ENCODE measurements at places on chromosomes 2 and 18. TPM values are rescaled to one million over a fixed set of nuclear protein-coding genes. Genes with fewer than 3 reads are reported as not detected.
A peak's percentile ranks its signal among the peaks of the same experiment; 100 is the strongest.

Gene INPP4A
- total RNA-seq = 135 TPM

Gene FNDC4
- total RNA-seq = 0.13 TPM

Gene IL1RL2
- total RNA-seq = not detected

Gene EMX1
- not detected for total RNA-seq

GRCh38 chr2:65800998-65801397, 368.6 kb upstream of the SPRED2 start:
- DNase-seq = no peak
- no peak overlapping the region for H3K27ac ChIP-seq
- no peaks in the 10 kb centered on the region for H3K36me3 ChIP-seq
- H3K4me1 ChIP-seq = no peaks in the 10 kb centered on the region
- H3K27me3 ChIP-seq = no peaks in the 10 kb centered on the region
- no peak overlapping the region for H3K4me3 ChIP-seq

GRCh38 chr2:241815477-241816430, 6.8 kb downstream of the NEU4 start:
- no peak overlapping the region for H3K27ac ChIP-seq
- H3K4me3 ChIP-seq = no peak overlapping the region
- no peak for DNase-seq
- no peaks in the 10 kb centered on the region for H3K36me3 ChIP-seq
- H3K27me3 ChIP-seq = no peaks in the 10 kb centered on the region
- H3K4me1 ChIP-seq = no peaks in the 10 kb centered on the region

DNA sequence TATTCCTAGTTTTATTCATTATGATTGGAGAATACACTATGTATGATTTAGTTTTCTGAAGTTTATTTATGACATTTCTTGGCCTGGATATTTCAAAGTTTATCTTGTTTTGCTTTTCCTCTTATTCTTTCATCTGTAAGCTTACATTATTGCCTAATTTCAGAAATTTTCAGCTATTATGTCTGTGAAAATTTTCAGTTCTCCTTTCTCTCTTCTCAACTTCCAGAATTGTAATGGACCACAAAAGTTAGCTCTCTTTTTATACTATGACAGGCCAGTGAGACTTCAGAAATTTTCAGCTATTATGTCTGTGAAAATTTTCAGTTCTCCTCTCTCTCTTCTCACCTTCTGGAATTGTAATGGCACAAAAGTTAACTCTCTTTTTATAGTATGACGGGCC, 97.2 kb upstream of the SCN7A start:
- no peaks in the 10 kb centered on the region for H3K4me1 ChIP-seq
- no peak overlapping the region for H3K27ac ChIP-seq
- no peaks in the 10 kb centered on the region for H3K27me3 ChIP-seq
- H3K36me3 ChIP-seq = no peaks in the 10 kb centered on the region
- H3K4me3 ChIP-seq = no peak overlapping the region

DNA sequence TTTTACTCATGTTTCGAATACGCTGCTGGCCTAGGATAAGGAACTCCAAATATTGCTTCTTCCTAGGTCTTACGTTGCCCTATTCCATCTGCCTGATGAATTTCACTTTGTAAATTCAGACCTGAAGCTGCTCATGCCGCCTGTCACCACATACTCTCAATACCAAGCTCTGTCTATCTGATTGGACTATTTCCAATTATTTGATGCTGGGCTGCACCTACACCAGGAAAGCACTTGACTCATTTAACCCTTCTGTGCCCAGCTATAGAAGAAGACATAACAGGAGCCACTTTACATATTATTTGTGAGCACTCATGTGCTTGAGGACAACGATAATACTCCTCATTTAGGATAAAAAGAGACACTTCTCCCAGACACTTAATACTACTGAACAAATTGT, 1293.9 kb upstream of the LRRTM1 start:
- no peak overlapping the region for H3K4me3 ChIP-seq
- no peak for DNase-seq
- H3K36me3 ChIP-seq = no peaks in the 10 kb centered on the region
- no peaks in the 10 kb centered on the region for H3K27me3 ChIP-seq
- no peak overlapping the region for H3K27ac ChIP-seq

- DNase-seq = no peak
- H3K4me1 ChIP-seq = peaks cover 9% of the 10 kb centered on the region
- H3K27me3 ChIP-seq = no peaks in the 10 kb centered on the region
- H3K36me3 ChIP-seq = peaks cover 15% of the 10 kb centered on the region
- no peak overlapping the region for H3K27ac ChIP-seq
Measured at GRCh38 chr2:74374509-74375205, 5.5 kb downstream of the DCTN1 start.

GRCh38 chr18:4385876-4386275, 69.2 kb downstream of the DLGAP1 start:
- no peaks in the 10 kb centered on the region for H3K27me3 ChIP-seq
- H3K4me3 ChIP-seq = no peak overlapping the region
- H3K4me1 ChIP-seq = no peaks in the 10 kb centered on the region
- DNase-seq = no peak
- H3K27ac ChIP-seq = no peak overlapping the region
- H3K36me3 ChIP-seq = no peaks in the 10 kb centered on the region

GRCh38 chr2:218871345-218872302, 9.0 kb upstream of the WNT10A start:
- peaks cover 2% of the 10 kb centered on the region for H3K4me1 ChIP-seq
- no peak for DNase-seq
- H3K4me3 ChIP-seq = peak overlapping the region; percentile 46
- no peak overlapping the region for H3K27ac ChIP-seq
- peaks cover 72% of the 10 kb centered on the region for H3K27me3 ChIP-seq

DNA sequence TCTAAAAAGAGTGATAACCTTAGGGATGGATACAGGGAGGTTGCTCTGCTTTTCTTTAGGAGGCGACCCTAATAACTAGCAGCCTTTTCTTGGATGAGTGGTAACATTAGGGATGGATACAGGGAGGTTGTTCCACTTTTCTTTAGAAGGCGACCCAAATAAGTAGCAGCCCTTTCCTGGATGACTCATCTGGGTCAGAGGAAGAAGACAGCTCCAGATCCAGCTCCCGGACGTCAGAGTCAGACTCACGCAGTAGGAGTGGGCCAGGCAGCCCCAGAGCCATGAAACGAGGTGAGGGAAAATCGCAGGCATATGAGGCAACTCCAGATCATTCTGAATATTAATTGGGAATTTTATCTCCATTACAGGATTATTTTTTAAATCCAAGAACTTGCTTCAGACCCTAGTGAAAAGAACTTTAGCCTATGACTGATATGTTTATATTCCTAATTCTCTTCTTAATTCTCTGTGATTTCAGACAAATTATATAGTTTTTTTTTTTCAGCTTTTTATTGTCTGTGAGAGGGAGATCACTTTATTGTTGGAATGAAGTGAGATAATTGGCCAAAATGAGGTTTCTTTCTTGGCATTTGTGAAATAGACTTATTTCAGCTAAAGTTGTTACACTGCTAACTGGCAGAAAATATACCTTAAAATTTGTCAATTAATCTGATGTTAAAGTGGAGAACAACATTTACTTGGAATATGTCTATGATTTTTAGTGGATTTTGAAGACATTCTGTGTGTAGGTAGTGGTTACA, 31.2 kb upstream of the C1GALT1C1L start:
- H3K27ac ChIP-seq = no peak overlapping the region
- DNase-seq = no peak
- H3K36me3 ChIP-seq = no peaks in the 10 kb centered on the region

GRCh38 chr2:184644685-184645084, 46.4 kb downstream of the ZNF804A start:
- no peak overlapping the region for H3K4me3 ChIP-seq
- H3K27ac ChIP-seq = no peak overlapping the region
- no peaks in the 10 kb centered on the region for H3K27me3 ChIP-seq
- no peaks in the 10 kb centered on the region for H3K4me1 ChIP-seq
- DNase-seq = no peak

DNA sequence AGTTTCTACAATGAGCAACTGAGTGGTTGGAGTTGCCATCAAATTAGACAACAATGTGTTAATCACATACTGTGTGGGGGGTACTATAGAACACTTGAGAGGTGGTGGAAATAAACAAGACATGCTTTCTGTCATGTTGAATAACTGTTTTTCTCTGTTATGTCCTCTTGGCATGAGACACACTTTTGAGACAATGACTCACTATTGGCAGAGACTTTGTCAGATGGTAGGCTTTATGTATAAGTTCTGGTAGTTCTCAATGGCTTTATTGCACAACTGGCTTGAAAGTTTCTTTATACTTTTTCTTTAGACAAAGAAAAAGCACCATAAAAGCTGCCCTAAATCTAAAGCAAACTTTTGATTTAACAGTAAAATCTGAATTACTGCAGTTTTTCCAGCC, 578.7 kb downstream of the ADCYAP1 start:
- no peaks in the 10 kb centered on the region for H3K4me1 ChIP-seq
- no peak overlapping the region for H3K27ac ChIP-seq
- no peak for DNase-seq
- H3K4me3 ChIP-seq = no peak overlapping the region
- no peaks in the 10 kb centered on the region for H3K27me3 ChIP-seq

- no peaks in the 10 kb centered on the region for H3K36me3 ChIP-seq
- H3K27ac ChIP-seq = no peak overlapping the region
- H3K4me3 ChIP-seq = no peak overlapping the region
- H3K4me1 ChIP-seq = peaks cover 79% of the 10 kb centered on the region
- DNase-seq = no peak
- H3K27me3 ChIP-seq = peaks cover 20% of the 10 kb centered on the region
Measured at GRCh38 chr2:28365158-28365557, 27.5 kb upstream of the FOSL2 start.

- H3K27me3 ChIP-seq = no peaks in the 10 kb centered on the region
- H3K4me3 ChIP-seq = no peak overlapping the region
- H3K36me3 ChIP-seq = no peaks in the 10 kb centered on the region
- no peaks in the 10 kb centered on the region for H3K4me1 ChIP-seq
Measured at GRCh38 chr2:65661980-65662653, 229.7 kb upstream of the SPRED2 start.

- H3K4me1 ChIP-seq = peaks cover 3% of the 10 kb centered on the region
- no peak for DNase-seq
- no peak overlapping the region for H3K4me3 ChIP-seq
- H3K36me3 ChIP-seq = no peaks in the 10 kb centered on the region
Measured at GRCh38 chr2:9560628-9561027, 5.0 kb upstream of the ADAM17 start.

GRCh38 chr18:35389095-35389618, 12.0 kb upstream of the ZNF396 start:
- H3K36me3 ChIP-seq = no peaks in the 10 kb centered on the region
- peaks cover 5% of the 10 kb centered on the region for H3K4me1 ChIP-seq
- no peak overlapping the region for H3K27ac ChIP-seq
- DNase-seq = no peak

DNA sequence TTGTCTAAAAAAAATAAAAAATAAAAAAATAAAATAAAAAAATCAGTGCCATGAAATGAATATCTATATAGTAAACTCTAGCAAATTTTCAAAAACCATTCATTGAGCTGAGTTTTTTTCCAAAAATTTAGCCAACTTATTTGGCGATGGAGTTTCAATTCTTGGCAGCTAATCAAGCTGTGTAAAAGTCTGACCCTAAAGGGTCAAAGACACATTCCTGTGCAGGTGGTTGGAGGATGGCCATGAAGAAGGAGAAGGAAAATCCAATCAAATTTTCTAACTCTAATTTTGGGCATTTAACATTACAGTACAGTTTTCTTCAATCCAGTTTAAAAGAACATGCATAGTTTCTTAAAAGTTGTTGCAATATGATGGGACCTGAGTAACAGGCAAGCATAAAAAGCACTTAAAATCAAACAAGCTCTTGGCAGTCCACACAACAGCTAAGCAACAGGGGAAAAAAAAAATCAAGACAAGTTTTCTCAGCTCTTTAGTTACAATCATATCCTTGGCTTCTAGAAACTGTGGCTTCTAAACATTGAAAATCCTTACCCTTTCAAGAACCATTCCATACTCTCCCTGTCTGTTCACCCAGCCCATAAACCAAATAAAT, 54.5 kb downstream of the ACVR1 start:
- no peak for DNase-seq
- no peaks in the 10 kb centered on the region for H3K4me1 ChIP-seq
- no peaks in the 10 kb centered on the region for H3K27me3 ChIP-seq
- no peak overlapping the region for H3K27ac ChIP-seq
- peaks cover 15% of the 10 kb centered on the region for H3K36me3 ChIP-seq
